Cardiac atrium fibroblast (primary cell): ENCODE measurements at places on chromosomes 16 and 17. TPM values are rescaled to one million over a fixed set of nuclear protein-coding genes. Genes with fewer than 3 reads are reported as not detected.

The TP53TG3F gene
- total RNA-seq, result not detected in 2 replicates

The PYY gene
- not detected in 2 replicates for total RNA-seq

The KRTAP1-1 gene
- not detected in 2 replicates for total RNA-seq

The CES1 gene
- total RNA-seq, result 5.6 and 9.4 TPM in 2 replicates

The TSR3 gene
- total RNA-seq, result 63.0 and 88.6 TPM in 2 replicates

The KCTD19 gene
- not detected in 2 replicates for total RNA-seq

The OTOP2 gene
- total RNA-seq, result not detected in 2 replicates

The EVI2B gene
- total RNA-seq, result 0.18 TPM in 1 of 2 replicates, not detected in the other

The CA7 gene
- total RNA-seq, result not detected in 2 replicates

The CCL17 gene
- not detected in 2 replicates for total RNA-seq
